Natural killer cell treated with Interleukin-12 subunit alpha and Interleukin-12 subunit beta and Interleukin-15 and Interleukin-18, amount 100 ng/mL, for 72 hours (primary cell): ENCODE measurements at places on chromosomes 11 and 22. TPM values are rescaled to one million over a fixed set of nuclear protein-coding genes. Genes with fewer than 3 reads are reported as not detected.

- DNase-seq: no peak
- H3K27ac ChIP-seq: no peak overlapping the region
- H3K4me3 ChIP-seq: no peak overlapping the region
- no peaks in the 10 kb centered on the region for H3K4me1 ChIP-seq
Measured at GRCh38 chr11:103729617-103730016, 306.8 kb upstream of the DDI1 start.

GRCh38 chr22:23537416-23537815, 42.7 kb downstream of the IGLL1 start:
- H3K36me3 ChIP-seq: no peaks in the 10 kb centered on the region
- no peak overlapping the region for H3K27ac ChIP-seq
- no peak overlapping the region for H3K4me3 ChIP-seq
- H3K27me3 ChIP-seq: peaks cover 2% of the 10 kb centered on the region

DNA sequence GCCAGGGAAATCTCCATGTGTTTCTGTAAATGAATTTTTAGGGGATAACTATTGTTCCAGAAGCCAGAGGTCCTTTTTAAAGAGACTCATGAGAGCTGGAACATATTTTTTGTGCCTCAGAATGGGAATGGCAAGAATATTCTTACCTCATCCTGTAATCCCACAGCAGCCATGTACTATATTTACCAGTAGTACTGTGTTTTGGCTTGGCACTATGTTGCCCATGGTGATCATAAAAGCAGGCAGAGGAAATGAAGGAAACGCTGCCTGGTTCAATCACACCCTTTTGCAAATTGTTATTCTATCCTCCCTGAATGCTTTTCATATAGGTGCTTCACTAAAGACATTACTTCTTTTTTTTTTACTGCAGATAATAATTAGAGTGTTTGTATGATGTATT, 81.0 kb downstream of the ANO3 start:
- no peak for DNase-seq
- H3K27ac ChIP-seq: no peak overlapping the region
- H3K27me3 ChIP-seq: no peaks in the 10 kb centered on the region
- no peaks in the 10 kb centered on the region for H3K4me1 ChIP-seq
- no peak overlapping the region for H3K4me3 ChIP-seq

- H3K4me1 ChIP-seq: no peaks in the 10 kb centered on the region
- DNase-seq: no peak
- no peaks in the 10 kb centered on the region for H3K36me3 ChIP-seq
- H3K27me3 ChIP-seq: no peaks in the 10 kb centered on the region
- H3K4me3 ChIP-seq: no peak overlapping the region
- no peak overlapping the region for H3K27ac ChIP-seq
Measured at GRCh38 chr11:109856928-109857327, 236.3 kb upstream of the ZC3H12C start.

The DAGLA gene
- total RNA-seq: 0.10 TPM

- no peak overlapping the region for H3K4me3 ChIP-seq
- no peaks in the 10 kb centered on the region for H3K4me1 ChIP-seq
- no peak for DNase-seq
- no peak overlapping the region for H3K27ac ChIP-seq
- no peaks in the 10 kb centered on the region for H3K36me3 ChIP-seq
Measured at GRCh38 chr11:84825106-84825660, 802.0 kb downstream of the DLG2 start.

The IL18 gene
- 4.6 TPM for total RNA-seq

- H3K27me3 ChIP-seq: no peaks in the 10 kb centered on the region
- no peaks in the 10 kb centered on the region for H3K36me3 ChIP-seq
- no peak overlapping the region for H3K4me3 ChIP-seq
- DNase-seq: no peak
- H3K27ac ChIP-seq: no peak overlapping the region
- peaks cover 4% of the 10 kb centered on the region for H3K4me1 ChIP-seq
Measured at GRCh38 chr11:73189723-73190556, 28.1 kb upstream of the P2RY2 start.

The NRXN2 gene
- 1.3 TPM for total RNA-seq

GRCh38 chr11:99015634-99016454, 4.9 kb upstream of the CNTN5 start:
- no peak overlapping the region for H3K4me3 ChIP-seq
- peaks cover 11% of the 10 kb centered on the region for H3K36me3 ChIP-seq
- peaks cover 10% of the 10 kb centered on the region for H3K27me3 ChIP-seq
- DNase-seq: no peak

The USH1C gene
- not detected for total RNA-seq

The OR4D5 gene
- total RNA-seq: not detected

The GAL gene
- 1.1 TPM for total RNA-seq

GRCh38 chr22:46795140-46795539, 32.7 kb downstream of the TBC1D22A start:
- H3K27ac ChIP-seq: no peak overlapping the region
- no peak overlapping the region for H3K4me3 ChIP-seq
- H3K27me3 ChIP-seq: no peaks in the 10 kb centered on the region
- peaks cover 4% of the 10 kb centered on the region for H3K36me3 ChIP-seq
- peaks cover 32% of the 10 kb centered on the region for H3K4me1 ChIP-seq

The ART1 gene
- not detected for total RNA-seq

DNA sequence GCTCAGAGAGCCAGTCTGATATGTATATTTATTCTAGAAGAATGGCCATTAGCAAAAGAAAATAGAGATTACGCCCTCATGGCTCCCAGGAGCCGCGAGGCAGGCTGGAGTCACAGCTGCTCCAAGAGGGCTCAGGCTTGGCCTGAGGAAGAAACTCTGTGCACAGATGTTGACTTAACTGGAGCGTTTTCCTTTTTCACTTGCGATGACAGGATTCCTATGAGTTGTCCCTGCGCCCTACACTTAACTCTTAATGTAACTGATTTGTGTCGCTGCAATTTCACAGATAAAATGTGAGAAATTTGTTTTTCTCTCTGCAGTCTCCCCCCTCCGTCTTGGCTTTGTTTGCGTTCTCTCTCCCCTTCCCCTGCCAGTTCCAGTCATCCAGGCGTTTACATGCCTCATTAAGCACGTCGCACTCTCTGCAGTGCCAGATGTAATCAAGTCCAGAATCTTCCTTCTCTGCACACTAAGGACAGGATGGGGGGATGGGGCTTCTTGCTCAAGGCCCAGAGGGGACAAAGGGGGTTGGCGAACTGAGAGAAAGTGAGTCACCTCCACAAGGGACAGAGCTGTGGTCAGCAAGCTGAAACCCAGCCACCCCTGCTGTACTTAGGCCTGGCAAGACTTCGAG, 1060.1 kb downstream of the NTM start:
- H3K4me1 ChIP-seq: no peaks in the 10 kb centered on the region
- DNase-seq: no peak
- no peak overlapping the region for H3K4me3 ChIP-seq
- H3K27ac ChIP-seq: no peak overlapping the region
- no peaks in the 10 kb centered on the region for H3K27me3 ChIP-seq

GRCh38 chr11:112511271-112511670, 250.6 kb upstream of the PLET1 start:
- H3K27ac ChIP-seq: no peak overlapping the region
- H3K36me3 ChIP-seq: no peaks in the 10 kb centered on the region
- peaks cover 34% of the 10 kb centered on the region for H3K27me3 ChIP-seq
- DNase-seq: no peak
- H3K4me3 ChIP-seq: no peak overlapping the region

- H3K4me3 ChIP-seq: no peak overlapping the region
- H3K36me3 ChIP-seq: no peaks in the 10 kb centered on the region
- DNase-seq: no peak
- H3K4me1 ChIP-seq: peaks cover 36% of the 10 kb centered on the region
Measured at GRCh38 chr11:86156397-86156955, 87.6 kb upstream of the PICALM start.

DNA sequence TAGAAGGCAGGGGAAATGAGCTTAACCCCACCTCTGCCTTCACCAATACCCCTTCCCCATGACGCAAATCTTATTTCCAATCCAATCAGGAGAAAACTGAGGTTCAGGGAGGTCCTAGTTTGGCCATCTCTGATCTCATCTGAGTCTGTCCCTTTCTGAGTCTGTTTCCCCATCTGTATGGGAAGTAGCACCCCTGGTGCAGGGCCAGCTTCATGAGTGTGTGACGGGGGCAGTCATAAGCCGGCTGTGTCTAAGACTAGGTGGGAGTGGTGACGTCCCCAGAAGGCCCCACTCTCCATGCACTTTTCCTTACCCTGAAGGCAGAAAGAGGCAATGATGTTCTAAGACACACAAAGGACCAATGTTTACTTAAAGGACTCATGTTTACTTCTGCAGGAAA, 72.3 kb downstream of the MN1 start:
- no peaks in the 10 kb centered on the region for H3K4me1 ChIP-seq
- H3K4me3 ChIP-seq: no peak overlapping the region
- peaks cover 12% of the 10 kb centered on the region for H3K27me3 ChIP-seq
- no peak for DNase-seq

The OR51F1 gene
- not detected for total RNA-seq

- H3K27me3 ChIP-seq: no peaks in the 10 kb centered on the region
- H3K27ac ChIP-seq: no peak overlapping the region
- peaks cover 14% of the 10 kb centered on the region for H3K36me3 ChIP-seq
- no peak overlapping the region for H3K4me3 ChIP-seq
Measured at GRCh38 chr11:86341382-86341781, 33.3 kb upstream of the CCDC81 start.

GRCh38 chr11:61010466-61011228, 39.2 kb downstream of the CD6 start:
- no peaks in the 10 kb centered on the region for H3K27me3 ChIP-seq
- no peak overlapping the region for H3K4me3 ChIP-seq
- peaks cover 17% of the 10 kb centered on the region for H3K4me1 ChIP-seq
- DNase-seq: no peak
- no peak overlapping the region for H3K27ac ChIP-seq

The RASD2 gene
- not detected for total RNA-seq

DNA sequence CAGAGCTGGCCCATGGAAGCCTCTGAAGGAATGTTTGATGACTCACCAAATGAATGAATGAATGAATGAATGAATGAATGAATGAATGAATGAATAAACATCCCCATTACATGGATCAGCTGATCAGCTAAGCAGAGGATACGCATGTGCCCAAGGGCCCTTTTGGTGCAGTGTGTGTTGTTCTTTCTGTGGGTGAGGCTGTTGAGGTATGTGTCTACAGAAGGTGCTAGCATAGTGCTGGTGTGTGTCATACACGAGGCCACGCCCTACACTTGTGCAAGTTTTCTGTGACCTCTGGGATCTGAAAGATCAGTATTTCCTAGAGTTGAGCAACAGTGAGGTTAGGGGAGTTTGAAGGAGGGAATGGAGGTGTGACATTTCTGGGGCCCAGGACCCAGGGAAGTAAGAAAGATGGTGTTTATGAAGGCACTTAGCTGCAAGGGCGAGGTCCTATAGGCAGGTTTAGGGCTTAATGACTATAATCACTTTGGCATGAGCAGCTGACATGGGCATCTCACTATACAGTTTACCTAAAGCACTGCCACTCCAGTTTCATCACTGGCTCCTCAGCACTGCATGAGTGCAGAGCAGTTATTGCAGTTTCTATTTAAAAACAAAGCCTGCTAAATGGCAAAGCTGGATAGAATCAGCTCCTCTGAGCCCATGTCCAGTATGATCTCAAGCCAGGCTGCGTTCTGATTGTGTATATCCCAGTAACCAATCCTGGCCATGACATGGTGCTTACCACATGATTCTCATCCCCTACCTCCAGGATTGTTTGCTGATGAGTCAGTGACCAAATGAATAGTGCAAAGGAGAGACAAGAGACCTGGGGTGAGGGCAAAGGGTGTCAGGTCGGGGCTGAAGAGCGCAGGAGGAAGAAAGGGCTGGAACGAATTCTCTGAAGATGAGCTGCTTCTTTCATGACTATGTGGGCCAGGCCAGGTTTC, 36.4 kb upstream of the E2F8 start:
- H3K4me1 ChIP-seq: peaks cover 32% of the 10 kb centered on the region
- peaks cover 3% of the 10 kb centered on the region for H3K27me3 ChIP-seq
- H3K27ac ChIP-seq: no peak overlapping the region
- no peak for DNase-seq

The SLC17A6 gene
- total RNA-seq: not detected

DNA sequence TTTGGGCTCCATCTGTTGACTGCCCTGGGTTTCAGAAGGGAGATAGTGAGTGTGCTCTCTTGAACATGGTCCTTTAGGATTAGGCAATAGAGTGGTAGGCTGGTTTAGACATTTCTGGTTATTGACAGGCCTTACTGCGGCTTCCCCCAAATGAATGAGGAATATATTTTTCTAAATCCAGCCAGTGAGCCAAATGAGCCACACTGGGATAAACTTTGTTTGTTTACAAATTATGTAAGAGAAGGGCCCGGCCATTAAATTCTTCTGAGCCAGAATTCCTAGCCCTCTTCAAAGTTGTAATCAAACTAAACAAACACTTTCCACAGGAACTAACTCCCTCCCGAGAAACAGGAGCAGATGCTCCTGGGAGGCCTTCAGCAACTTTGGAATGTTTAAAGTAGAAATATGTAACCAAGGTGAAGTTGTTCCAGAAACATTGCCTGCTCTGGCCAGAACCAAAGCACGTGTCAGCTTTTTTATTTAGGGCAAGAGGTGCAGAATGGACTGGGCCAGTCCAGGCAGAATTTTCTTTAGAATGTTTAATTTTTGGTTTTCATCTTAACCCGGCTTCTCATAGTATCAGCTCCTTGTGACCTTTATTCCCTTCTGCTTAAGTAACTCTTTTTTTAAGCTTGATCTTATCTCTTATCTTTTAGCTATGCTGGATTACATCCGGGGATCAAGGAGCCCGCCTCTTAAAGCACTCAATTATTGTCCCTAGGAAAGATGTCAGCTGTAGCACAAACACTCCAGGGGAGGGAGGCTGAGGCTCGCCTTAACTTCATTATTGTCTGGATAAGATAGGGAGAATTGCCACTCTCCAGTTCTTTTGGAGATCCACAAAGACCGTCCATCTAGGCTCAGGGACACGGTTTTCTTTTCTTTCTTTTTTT, 28.7 kb downstream of the ZNRF3 start:
- no peaks in the 10 kb centered on the region for H3K36me3 ChIP-seq
- no peak overlapping the region for H3K27ac ChIP-seq
- peaks cover 27% of the 10 kb centered on the region for H3K27me3 ChIP-seq
- DNase-seq: no peak

GRCh38 chr22:36768141-36768540, 7.8 kb downstream of the IFT27 start:
- no peaks in the 10 kb centered on the region for H3K27me3 ChIP-seq
- no peaks in the 10 kb centered on the region for H3K36me3 ChIP-seq
- H3K4me3 ChIP-seq: no peak overlapping the region
- peaks cover 7% of the 10 kb centered on the region for H3K4me1 ChIP-seq
- DNase-seq: no peak

- no peak overlapping the region for H3K4me3 ChIP-seq
- H3K27ac ChIP-seq: no peak overlapping the region
- H3K27me3 ChIP-seq: peaks cover 7% of the 10 kb centered on the region
- no peak for DNase-seq
- no peaks in the 10 kb centered on the region for H3K4me1 ChIP-seq
Measured at GRCh38 chr11:8361206-8361605, 97.5 kb upstream of the LMO1 start.

DNA sequence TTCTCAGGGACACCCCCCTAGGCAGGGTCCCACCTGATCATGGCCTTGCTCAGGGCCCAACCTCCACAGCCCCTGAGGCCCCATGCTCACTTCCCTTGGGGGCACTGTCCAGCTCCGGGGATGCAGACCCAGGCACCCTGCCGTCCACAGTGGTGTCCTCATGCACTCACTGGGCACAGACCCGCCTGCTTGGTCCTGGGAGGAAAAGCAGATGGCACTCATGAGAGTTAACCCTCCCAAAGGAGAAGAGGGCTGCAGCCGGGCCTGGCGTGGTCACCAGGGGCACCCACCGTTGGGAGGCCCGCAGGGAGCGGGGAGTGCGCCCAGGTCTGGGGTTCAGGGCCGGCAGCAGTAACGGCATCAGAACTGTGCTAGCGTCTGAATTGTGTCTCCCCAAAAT, 1270.9 kb downstream of the BRD1 start:
- no peaks in the 10 kb centered on the region for H3K4me1 ChIP-seq
- H3K36me3 ChIP-seq: no peaks in the 10 kb centered on the region
- no peak for DNase-seq
- no peak overlapping the region for H3K4me3 ChIP-seq
- no peaks in the 10 kb centered on the region for H3K27me3 ChIP-seq

The TESMIN gene
- 4.9 TPM for total RNA-seq
